ENCODE measurements at places on chromosomes 3 and 15. TPM values are rescaled to one million over a fixed set of nuclear protein-coding genes. Genes with fewer than 3 reads are reported as not detected.
A peak's percentile ranks its signal among the peaks of the same experiment; 100 is the strongest.

ABTB1 gene
- polyA plus RNA-seq, result 30.2 TPM

DNAH12 gene
- 7.2 TPM for polyA plus RNA-seq

ILDR1 gene
- 6.7 TPM for polyA plus RNA-seq

ALG3 gene
- 24.8 TPM for polyA plus RNA-seq

IL16 gene
- 14.2 TPM for polyA plus RNA-seq

GOLGA8H gene
- 1.8 TPM for polyA plus RNA-seq

ARHGEF26 gene
- 27.0 TPM for polyA plus RNA-seq

LARP6 gene
- polyA plus RNA-seq, result 15.2 TPM

SPINK8 gene
- not detected for polyA plus RNA-seq

ITIH4 gene
- polyA plus RNA-seq, result 9.4 TPM

THSD4 gene
- 27.2 TPM for polyA plus RNA-seq

DNA sequence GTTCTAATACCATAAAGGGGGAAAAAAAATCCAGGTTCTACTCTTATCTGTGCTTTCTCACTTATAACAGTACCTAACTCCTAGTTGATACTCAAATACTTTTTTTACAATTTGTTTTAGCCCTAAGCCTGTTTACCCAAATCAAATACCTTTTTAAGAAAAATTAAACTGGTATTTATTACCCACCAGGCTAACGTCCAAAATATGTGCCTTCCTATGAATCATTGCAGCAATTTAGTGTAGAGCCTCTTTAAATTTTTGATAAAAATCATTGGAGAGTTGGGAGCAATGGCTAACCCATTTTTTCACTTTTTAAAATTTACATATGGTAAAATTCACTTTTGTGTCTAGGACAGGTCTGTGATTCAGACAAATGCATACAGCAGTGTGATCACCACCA, 27.9 kb downstream of the FILIP1L start:
- DNase-seq, result no peak

- DNase-seq, result no peak
Observed at GRCh38 chr3:22542311-22542710, 660.8 kb upstream of the UBE2E2 start.

DNA sequence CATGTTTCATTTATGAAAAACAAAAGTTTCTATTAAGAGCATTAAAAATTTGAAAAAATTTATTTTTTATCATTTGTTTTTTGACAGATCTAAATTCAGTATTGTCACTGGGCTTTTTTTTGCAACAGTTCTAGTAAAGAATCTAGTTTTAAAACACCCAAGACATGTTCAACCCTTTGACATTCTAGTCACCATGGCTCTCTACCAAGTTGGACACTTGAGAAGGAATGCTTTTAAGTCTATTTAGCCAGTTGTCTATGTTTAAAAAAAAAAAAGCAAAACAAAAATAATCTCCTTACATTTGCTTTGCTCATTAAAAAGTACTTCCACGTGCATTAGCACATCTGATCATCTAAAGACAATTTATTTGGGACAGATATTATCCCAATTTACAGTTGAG, 417.5 kb downstream of the RSL24D1 start:
- peak; percentile 40 for DNase-seq

- DNase-seq, result no peak
Observed at GRCh38 chr15:51879555-51879954, 50.1 kb downstream of the TMOD3 start.

- DNase-seq, result no peak
Observed at GRCh38 chr15:43249236-43249635, 17.5 kb downstream of the TGM5 start.

DNA sequence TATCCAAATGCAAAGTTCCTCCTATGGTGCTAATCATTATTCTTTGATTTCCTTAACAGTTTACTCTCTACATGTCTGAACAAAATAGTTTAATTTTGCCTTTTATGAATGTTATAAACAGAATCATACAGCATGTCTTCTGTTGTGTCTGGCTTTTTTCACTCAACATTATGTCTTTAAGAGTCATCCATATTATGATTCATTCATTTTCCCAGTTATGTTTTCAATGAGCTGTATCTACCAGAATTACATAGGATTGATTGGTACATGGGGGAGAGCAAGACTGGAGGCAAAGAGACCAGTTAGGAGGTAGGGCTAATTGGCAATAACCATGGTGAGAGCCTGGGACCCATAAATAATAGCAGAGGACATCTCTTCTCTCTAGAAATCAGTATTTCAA, 16.6 kb upstream of the RAP2B start:
- no peak for DNase-seq

DNA sequence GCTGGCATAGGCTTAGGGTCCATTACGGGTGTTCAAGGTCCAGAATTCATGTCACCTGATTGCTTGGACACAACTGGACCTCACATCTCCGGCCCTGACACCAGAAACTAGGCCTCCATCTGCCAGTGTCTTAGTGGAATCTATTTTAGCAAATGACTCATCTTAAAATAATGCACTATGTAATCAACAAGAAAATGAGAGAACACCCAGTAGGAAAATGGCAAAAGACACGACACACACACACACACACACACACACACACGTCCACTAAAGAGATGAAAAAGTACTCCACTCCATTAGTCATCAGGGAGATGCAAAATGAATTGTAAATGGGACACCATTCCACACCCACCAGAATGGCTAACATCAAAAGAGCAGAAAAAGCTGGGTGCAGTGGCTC, 11.2 kb downstream of the APBA2 start:
- no peak for DNase-seq

DNA sequence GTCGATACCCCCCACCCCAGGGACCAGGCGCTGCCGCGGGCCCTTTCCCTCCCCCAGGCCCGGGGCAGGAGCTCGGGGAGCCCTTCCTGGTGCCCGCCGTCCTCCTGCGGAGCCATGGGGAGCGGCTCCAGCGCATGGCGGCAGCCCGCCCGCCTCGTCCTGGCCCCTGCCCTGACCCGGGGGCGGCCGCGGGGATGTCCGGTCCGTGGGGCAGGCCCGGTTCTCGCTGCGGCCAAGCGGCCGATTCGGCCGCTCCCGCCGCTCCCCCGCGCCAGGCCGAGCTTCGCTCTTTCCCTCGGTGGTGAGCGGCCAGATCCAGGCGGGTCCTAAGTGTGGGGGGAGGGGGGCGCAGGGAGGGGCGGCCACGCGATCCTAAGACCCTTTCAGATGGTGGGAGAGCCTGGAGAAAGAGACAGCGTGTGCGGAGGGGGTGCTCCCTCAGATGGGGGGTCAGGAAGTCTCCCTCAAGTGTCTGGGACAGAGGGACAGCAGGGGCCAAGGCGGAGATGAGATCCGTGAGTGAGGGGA, 1.3 kb downstream of the NEIL1 start:
- no peak for DNase-seq

- no peak for DNase-seq
Observed at GRCh38 chr3:184694133-184694665, 17.7 kb downstream of the MAGEF1 start.

- no peak for DNase-seq
Observed at GRCh38 chr3:46083956-46084355, 56.7 kb upstream of the XCR1 start.

DNA sequence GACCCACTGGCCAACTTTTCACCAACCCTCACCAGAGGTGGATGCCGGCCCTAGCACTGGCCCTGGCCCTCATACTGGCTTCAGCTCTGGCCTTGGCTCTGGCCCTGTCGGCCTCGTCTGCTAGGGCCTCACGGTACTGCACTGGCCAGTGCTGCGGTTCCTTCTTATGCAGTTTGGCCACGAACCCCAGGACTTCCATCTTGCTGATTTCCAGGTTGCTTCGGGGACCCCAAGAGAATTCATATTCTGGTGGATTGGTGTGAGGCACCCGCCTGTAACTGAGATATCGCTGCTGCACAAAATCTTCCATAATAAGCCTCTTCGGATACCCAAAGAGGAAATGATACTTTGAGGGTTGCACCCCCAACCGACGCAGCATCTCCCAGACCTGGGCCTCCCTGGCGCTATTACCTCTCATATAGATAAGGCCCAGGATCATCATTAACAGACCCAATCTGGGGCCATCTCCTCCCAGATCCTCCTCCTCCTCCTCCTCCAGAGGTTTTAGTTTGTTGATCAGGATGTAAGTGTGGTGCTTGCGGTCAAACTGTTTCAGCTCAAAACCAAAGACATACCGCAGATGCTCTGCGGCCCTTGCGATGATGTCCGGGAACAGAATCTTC, 883 bp downstream of the MAGEF1 start:
- DNase-seq, result no peak

DNA sequence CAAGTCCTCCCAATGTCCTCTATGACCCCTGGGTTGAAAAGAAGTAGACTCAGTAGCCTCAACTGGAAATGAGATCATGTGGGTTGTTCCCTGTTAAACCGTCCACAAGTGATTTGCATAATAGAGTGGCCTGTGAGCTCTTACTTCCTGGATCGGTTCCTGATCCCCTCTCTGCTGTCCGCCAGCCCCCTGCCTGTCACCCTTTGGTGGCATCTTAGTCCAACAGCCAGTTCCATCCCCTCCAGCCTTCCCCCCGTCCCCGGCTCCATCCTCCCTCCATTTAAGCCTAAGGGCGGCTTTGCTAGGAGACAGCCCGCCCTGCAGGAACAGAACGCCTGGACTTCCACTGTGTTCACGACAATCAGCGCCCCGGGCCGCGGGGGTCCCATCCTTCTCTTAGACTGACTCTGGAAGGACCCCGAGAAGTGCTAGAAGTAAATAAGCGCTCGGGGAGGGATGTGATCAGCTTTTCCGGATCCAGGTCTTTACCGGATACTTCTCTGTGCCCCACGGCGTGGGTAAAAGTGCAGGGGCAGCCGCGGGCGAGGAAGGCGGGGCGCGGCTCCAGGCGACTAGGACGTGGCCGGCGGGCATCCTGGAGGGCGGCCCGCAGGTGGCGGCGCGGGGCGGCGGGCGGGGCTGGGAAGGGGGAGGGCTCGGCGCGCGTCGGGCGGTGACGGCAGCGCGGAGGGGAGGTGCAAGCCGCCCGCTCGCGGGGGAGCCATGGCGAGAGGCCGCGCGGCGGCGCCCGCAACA, 51.2 kb upstream of the ULK4 start:
- DNase-seq, result peak; percentile 60

DNA sequence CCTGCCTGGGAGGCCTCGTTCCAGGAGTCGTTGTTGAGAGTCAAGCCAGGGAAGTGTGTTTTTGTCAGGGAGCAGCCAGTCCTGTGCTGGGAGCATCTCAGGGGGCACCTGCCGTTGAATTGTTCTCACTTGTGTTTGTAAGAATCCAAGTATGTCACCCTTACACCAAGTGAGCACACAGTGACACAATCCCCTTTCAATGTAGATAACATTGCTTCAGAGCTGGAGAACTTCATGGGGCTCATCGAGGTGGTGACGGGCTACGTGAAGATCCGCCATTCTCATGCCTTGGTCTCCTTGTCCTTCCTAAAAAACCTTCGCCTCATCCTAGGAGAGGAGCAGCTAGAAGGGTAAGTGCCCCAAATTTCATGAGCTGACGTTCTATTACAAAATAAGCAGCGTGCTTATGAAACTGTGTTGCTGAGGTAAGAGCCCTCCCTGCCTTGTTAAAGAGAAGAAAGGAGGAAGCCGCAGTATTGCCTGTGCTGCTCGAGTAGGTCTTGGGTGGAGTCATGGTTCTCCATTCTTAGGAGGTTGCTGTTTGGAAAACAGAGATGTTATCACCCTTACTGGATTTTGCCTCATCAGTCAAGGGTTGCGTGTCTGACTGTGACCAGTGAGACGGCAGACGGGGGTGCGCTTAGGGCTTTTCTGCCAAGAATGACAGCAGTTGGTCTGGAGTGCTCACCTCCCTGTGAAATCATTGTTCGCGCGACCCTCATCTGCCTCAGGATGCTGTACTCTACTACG, 108.1 kb downstream of the PGPEP1L start:
- no peak for DNase-seq

- no peak for DNase-seq
Observed at GRCh38 chr3:151468284-151468917, 7.5 kb upstream of the IGSF10 start.

- no peak for DNase-seq
Observed at GRCh38 chr15:38696790-38697495, 132.3 kb upstream of the RASGRP1 start.

GRCh38 chr15:40452296-40453090, 11.7 kb downstream of the BAHD1 start:
- no peak for DNase-seq

- DNase-seq, result no peak
Observed at GRCh38 chr15:64842986-64843561, 1.4 kb downstream of the PLEKHO2 start.

GRCh38 chr15:61639491-61639890, 410.4 kb upstream of the RORA start:
- no peak for DNase-seq

GRCh38 chr3:57749542-57749941, 6.6 kb upstream of the SLMAP start:
- no peak for DNase-seq

DNA sequence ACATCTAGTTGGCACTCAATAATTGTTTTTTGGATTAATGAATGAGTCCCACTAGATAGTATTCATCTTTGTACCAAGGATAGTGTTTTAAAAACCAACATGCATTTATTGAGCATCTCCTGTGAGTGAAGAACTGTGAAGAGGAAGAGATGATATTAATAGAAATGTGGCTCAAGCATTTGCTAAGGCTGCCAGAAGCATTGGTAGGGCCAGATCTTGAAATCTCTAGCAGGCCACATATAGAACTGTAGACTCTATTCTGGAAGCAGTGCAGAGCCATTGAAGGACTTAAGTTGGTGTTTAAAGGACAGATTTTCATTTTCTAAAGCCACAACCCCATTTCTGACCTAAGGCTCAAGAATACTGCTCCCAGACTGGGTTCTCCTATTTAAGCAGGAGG, 99.0 kb downstream of the NEK11 start:
- DNase-seq, result no peak

GRCh38 chr3:194532591-194532990, 45.8 kb upstream of the ATP13A3 start:
- no peak for DNase-seq

GRCh38 chr3:114863848-114864247, 283.2 kb downstream of the ZBTB20 start:
- DNase-seq, result no peak

DNA sequence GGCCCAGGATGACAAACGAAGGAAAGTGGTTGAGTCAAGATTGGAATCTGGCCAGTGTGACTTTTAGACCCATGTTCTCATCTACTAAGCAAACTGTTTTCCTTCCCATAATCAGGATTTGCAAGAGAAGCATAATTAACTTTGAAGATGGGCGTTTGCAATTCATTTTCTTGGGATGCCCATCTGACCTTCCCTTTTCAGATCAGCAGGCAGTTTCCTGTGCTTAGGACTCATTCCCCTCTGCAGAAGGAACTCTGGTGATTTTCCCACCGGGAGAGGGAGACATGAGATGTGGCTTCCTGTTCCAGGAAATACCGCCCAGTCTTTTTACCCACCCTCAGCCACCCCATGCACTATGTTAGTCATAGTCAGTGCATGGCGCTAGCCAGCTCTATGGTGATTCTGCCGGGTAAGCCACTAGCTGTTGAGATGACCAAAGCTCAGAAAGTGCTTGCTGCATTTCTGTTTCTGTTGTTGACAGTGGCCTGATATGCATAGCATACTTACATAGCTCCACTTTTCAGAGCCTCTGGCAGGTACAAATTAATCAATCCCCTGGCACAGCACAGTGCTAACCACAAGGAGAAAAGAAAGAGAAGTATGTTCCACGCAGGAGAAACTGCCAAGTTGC, 129.4 kb downstream of the VGLL4 start:
- no peak for DNase-seq

GRCh38 chr15:34851751-34852150, 56.4 kb upstream of the ACTC1 start:
- DNase-seq, result no peak

- no peak for DNase-seq
Observed at GRCh38 chr3:122873741-122874515, 79.1 kb downstream of the SLC49A4 start.
